ENCODE measurements at places on chromosomes 6 and 20.

DNA sequence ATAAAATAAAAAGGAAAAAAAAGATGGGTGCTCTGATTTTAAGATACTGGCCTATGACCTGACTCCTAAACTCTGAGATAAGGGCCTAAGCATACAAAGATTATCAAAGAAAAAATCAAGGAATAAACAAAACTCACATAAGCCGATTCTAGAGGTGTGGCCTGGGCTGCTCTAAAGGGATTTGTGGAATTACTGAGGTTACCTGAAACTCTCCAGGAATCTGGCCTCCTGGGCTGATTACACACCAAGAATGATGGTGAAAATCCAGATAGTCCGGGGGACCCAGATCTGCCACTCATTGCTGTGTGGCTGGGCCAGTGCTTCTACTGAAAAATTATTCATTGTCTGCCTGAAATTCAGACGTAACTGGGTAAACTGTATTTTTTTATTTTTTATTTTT, 122.7 kb upstream of the RNF24 start:
- DNase-seq, result no peak

DNA sequence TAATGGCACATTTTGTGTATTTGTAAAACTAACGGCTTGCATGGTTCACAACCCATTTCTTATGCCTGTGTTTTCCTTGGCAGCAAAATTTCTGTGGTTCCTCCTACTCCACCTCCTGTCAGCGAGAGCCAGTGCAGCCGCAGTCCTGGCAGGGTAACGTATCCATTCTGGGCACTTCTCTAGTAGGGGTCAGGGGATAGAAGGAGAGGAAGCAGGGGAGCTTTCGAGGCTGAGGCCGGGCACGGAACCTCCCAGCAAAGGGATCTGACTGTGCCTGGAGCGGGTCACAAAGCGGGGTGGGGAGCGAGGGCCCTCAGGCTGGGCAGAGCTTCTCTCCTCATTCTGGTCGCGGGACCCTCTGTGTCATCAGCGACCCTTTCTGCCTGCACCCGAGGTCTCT, 58.4 kb downstream of the SYTL3 start:
- no peak for DNase-seq

DNA sequence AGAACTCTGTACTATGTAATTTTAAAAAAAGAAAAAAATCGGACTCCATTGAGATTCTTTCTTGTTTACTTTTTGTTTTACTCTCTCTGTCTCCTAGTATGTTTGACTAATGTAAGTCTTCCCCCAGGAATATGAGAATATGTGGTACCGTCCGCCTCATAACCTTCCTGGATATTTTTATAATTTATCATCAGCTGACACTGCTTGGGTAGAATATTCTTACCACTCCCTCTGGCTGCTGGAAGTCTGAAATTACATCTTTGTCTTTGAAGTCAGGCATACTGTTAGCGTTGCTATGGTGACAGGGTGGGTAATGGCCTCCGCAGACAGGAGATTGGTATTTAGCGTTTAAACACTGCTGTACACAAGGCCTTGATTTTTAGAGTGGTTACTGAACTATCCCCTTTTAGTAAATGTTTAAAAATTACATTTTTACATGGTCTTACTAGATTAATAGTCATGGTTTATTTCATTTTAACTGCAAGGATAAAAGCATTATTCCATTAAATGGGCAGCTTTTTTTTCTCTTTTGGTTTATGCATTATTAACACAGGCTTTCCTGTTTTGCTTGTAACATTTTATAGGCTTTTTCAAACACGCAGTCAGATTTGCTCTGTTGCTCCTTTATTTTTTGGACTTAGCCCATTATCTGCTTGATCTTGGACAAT, 176.4 kb downstream of the ARID1B start:
- DNase-seq, result no peak

GRCh38 chr6:156557251-156557910, 219.8 kb upstream of the ARID1B start:
- DNase-seq, result no peak

DNA sequence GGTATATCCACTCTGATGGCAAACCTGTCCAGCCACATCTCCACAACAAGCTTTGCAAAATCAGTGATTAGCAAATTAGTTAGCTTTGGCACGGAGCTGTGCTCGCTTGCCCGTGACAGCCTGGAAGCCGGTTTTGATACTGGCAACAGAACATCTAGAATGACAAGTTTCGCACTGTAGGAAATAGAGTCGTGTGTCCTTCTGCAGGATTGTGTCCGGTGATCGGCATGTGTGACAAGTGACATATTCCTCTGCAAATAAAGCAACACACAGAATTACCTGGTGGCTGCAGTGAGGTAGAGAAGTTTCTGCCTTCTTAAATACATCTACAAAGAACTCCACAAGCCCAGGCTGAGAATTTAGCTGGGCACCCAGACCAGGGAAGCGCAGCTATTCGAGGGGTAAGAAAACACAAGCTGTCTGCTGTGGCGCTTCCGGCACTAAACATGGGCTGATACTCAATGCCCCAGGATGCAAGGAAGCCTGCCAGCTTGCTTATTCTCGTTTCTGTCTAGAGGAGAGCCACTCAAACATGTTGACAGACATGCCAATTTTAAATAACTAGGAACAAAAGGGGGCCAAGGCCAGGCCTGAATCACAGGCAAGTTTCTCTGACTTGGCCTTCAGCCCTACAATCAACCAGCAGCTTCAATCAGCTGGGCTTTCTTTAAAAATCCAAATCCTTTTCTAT, 22.2 kb downstream of the EIF2S2 start:
- DNase-seq, result no peak

- DNase-seq, result no peak
These were observed 136.0 kb upstream of the FOXQ1 start for GRCh38 chr6:1175877-1176276.

DNA sequence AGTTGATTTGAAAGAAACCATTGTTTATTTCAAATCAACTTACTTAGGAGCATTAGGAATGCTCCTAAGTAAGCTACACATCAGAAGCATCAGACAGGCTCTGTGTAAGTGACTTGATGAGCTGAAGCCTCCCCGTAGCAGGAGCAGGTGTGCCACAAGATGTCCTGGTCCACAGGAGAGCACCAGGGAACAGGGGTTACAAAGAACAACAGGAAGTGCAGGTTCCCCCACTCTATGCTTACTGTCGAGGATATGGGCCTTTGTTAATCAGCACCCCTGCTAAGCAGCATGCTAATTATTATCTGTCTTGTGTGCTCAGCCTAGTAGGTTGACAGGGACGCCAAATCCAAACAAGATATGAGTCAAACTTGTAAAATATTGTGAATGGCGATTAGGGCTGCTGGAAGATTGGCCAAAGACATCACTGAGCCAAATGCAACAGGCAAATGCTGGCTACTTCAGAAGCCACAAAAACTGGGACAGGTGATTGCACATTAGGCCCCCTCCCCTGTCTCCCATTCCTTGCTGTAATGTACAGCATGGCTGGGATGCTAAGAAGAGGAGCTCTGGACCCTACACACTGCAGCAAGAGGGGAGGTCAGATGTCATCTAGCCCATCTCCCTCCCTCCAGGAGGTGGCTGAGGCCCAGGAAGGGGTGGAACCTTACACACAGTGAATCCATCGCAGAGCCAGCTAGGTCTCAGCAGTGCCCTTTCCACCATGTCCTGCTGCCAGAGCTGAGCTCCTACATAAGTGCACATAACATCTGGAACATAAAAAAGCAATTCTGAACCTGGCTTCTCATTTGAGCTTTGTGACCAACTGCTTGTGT, 939 bp downstream of the TGM3 start:
- DNase-seq, result no peak

- DNase-seq, result no peak
These were observed 3.2 kb upstream of the ZMYND8 start for GRCh38 chr20:47359530-47360296.

DNA sequence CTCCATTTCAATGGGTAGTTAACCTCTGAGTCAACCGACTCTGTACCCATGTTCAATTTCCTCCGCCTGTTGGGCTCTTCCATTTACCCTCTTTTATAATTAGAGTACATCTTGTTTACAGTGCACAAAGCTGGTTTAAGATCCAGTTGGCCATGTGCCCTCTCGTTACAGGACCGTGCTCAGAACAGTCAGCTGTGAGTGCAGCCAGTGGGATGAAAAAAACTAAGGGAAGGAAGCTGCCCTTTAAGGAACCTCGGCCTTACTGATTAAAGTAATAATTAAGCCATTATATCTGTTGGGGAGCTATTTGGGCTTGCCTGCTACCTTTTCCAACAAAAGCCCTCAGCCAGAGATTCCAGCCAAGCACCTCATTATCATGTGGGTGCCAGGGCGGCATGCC, 68.8 kb downstream of the TMEM170B start:
- DNase-seq, result no peak

DNA sequence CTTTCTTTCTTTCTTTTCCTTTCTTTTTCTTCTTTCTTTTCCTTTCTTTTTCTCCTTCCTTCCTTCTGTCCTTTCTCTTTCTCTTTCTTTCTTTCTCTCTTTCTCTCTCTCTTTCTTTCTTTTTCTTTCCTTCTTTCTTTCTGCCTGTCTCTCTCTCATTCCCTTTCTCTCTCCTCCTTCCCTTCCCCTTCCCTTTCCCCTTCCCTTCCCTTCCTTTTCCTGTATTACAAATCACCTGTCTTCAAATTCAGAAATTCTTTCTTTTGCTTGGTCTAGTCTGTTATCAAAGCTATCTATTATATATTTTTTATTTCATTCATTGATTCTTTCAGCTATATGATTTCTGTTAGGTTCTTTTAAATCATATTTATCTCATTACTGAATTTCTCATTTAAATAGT, 315.2 kb upstream of the NOX3 start:
- no peak for DNase-seq

GRCh38 chr20:24972341-24972740, 20.2 kb downstream of the APMAP start:
- no peak for DNase-seq

- no peak for DNase-seq
These were observed 6.8 kb downstream of the DUSP15 start for GRCh38 chr20:31863296-31864085.

DNA sequence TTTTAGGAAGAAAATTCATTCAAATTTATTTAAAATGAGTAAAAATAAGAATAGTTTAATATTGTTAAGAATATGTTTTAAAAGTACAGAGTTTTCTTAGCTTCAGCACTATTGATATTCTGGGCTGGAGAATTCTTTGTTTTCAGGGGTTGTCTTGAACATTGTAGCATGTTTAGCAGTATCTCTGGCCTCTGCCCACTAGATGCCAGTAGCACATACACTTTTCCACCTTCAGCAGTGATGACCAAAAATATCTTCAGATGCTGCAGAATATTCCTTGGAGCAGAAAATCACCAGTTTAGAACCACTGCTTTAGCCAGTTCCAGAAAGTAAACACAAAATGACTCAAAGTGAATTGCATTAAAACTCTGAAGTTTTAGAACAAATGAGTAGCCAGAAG, 19.4 kb upstream of the SDHAF4 start:
- no peak for DNase-seq

GRCh38 chr6:164227952-164228522, 813.5 kb downstream of the QKI start:
- DNase-seq, result no peak

GRCh38 chr6:4192627-4193026, 57.3 kb upstream of the ECI2 start:
- DNase-seq, result no peak

DNA sequence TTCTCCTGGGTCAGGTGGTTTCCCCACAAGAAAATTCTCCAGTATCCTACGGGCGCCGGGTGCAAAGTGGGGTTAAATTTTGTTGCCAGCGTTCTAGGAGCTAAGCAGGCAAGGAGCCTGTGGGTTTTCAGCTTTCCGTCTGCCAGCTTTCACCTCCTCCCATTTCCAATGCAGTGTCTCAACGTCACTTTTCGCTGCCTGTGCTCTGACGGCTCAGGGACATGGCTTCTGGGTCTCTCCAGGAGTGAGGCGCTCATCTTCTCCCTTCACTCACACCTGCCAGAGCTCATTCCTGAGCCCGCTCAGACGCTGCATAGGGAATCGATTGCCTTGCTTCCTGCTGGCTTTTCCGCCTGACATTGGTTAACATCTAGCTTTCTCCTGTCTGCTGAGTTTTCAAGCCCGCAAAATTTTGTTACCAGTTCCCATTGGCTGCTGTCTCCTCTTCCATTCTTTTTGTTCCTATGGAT, 7.3 kb upstream of the NAA20 start:
- DNase-seq, result no peak

GRCh38 chr20:2822073-2822472, 5.9 kb downstream of the TMEM239 start:
- peak; percentile 54 for DNase-seq

GRCh38 chr6:90110971-90111370, 185.7 kb downstream of the BACH2 start:
- DNase-seq, result peak; percentile 84

GRCh38 chr6:42404484-42404883, 47.2 kb downstream of the TRERF1 start:
- DNase-seq, result peak; percentile 69

DNA sequence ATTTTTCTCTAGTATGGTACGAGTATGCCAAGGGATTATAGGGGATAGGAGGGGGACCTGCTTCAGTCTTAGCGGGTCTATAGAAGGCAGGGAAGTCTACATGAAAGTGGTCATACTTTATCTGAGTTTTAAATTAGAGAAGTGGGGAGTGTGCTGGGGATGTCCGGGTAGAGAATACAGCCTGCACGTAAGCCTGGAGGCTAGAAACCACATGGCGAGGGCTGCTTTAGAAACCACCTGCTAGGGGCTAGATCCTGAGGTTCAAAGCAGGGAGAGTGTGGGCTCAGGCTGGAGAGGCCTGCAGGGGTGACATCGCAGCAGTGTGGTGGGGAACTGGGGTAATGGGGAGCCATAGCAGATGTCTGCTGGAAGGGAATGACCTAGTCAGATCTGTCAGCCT, 85.2 kb downstream of the VEGFA start:
- no peak for DNase-seq

GRCh38 chr20:24948939-24949679, at the start of gene CST7:
Gene CST7, plus strand, starts transcription at chr20:24949269. Its CDS starts 237 bp downstream, at chr20:24949506.
- DNase-seq, result peak; percentile 88

GRCh38 chr20:37543828-37544227, 16.2 kb upstream of the BLCAP start:
- DNase-seq, result no peak

DNA sequence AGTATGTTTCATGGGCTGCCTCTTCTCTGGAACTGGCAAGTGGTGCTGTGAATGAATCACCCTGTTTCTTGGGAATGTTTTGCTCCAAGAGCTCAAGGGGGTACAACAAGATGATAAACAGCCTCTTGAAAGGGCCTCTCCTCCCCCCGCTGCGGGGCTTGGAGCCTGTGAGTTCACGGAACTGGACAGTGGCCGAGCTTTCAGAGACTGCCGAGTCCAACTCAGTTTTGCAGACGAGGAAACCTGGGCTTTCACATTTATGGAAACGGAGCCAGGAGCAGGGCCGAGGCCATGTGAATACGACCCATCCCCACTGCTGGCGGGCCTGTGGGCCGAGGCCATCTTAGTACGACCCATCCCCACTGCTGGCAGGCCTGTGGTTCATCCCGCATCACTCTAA, 18.2 kb upstream of the SRC start:
- no peak for DNase-seq

DNA sequence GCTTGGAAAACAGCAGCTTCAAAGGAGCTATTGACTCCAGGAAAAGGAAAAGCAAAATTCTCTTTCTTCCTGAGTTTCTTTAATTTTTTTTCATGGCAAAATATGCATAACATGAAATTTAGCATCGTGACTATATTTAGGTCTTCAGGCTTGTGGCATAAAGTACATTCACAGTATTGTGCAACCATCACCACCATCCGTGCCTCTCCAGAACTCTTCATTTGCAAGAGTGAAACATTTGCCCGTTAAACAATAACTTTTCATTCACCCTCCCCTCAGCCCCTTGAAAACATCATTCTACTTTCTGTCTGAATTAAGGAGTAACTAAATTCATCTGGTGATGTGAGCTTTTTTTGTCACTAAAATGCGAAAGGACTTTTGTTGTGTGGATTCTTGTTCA, 251.7 kb downstream of the PHACTR1 start:
- DNase-seq, result no peak

GRCh38 chr6:70705772-70706171, 38.1 kb downstream of the SMAP1 start:
- no peak for DNase-seq

Data from activated CD8-positive, alpha-beta memory T cell treated with anti-CD3 and anti-CD28 coated beads, Interleukin-2, amount 50 U/mL, for 48 hours (primary cell).